ENCODE measurements at places on chromosomes 7 and 10.

DNA sequence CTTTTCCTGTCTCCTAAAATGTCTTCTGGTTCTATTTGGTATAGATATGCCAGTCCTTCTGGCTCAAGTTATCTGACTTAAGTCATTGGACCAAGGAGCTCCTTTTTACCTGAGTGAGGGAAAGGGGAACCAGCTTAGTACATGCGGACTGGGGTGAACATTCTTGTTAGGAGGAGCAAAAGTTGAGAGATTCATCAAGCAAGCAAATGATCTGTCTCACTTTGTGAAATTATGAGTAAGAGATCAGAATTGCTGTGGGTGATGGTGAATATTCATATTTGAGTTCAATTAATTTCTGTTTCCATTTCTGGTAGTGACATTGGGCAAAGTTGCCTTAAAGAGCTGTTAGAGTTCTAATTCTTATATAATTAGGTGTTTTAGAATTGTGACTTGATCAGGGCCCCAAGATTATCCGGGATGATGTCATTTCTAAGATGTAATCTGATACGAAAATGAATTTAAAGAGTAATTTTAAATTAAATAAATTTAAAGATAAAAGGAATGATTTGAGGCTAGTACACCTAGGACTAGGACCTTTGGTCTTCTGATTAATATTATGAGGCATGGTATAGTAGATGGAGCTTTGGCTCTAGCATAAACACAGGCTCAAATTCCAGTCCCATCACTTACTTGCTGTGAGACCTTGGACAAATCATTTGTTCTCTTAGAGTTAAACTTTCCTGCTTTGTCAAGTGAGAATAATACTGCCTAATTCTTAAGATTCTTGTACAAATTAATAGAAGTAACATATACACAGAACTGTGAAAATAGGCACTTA, 60.4 kb upstream of the STRIP2 start:
- no peak for DNase-seq

GRCh38 chr7:44145479-44145968, 4.4 kb upstream of the MYL7 start:
- DNase-seq = peak; percentile 14

DNA sequence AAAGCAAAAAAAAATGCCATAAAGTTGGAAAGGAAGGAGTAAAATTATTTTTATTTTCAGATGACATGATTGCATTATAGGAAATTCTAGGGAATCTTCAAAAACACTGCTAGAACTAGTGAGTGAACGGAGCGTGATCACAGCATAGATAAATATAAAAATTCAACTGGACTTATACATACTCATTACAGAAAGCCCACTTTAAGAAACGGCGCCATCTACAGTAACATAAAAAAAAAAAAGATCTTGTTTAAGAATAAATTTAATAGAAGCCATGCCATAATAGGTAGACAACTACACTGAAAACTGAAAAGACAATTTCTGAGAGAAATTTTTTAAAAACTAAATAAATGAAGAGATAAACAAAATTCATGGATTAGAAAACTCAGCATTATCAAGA, 623.1 kb upstream of the MGMT start:
- DNase-seq = no peak

- DNase-seq = no peak
These were observed 1672.9 kb downstream of the REEP3 start for GRCh38 chr10:65194126-65194525.

DNA sequence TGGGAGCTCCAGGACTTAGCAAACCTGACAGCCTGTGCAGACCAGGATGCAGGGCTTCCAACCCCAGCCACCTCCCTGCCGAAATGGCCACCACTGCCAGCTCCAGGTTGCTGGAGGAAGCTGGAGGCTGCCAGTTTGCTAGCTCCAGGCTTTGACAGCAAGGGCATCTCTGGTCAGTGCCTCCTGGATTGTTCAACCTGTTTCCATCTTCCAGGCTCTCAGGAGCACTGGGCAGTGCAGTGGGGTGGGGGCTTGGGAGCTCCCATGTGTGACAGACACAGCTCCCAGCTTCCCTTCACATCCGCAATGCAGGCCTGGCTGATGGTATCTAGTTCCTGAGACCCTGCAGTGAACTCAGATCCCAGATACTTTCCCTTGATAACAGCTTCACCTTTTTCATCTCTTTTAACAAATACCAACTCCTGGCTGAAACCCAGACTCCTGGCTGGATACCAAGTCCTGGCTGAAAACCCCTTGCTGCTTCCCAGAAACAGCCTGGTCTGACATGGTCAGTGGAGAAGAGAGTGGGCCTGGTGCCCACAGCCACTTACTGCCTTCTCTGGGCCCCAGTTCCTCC, 20.8 kb upstream of the RET start:
- DNase-seq = peak; percentile 0

GRCh38 chr10:99917963-99918825, 91.6 kb downstream of the DNMBP start:
- DNase-seq = no peak

- no peak for DNase-seq
These were observed 38.9 kb upstream of the CTBP2 start for GRCh38 chr10:125199270-125199669.

DNA sequence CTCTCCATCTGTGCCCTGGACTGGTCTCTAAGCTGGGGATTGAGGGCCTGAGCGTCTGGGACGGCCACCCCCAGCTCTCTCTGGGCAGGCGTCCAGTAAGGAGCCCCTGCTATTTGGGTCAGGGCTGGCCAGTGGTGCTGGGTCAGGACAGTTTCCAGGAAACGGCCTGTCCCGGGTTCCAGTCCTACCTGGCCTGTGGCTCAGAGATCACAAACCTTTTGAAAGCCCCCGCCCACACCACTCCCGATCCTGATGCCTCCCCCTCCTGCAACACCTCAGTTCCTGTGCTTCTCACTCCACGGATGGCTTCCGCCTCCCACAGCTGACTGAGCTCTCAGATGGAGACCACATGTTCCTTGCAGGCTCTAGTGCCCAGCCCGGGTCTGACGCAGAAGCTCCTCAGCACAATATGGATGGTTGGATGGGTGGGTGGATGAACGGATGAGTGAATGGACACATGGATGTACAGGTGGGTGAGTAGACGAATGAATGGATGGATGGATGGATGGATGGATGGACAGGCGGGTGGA, 91.7 kb upstream of the PDGFA start:
- no peak for DNase-seq

DNA sequence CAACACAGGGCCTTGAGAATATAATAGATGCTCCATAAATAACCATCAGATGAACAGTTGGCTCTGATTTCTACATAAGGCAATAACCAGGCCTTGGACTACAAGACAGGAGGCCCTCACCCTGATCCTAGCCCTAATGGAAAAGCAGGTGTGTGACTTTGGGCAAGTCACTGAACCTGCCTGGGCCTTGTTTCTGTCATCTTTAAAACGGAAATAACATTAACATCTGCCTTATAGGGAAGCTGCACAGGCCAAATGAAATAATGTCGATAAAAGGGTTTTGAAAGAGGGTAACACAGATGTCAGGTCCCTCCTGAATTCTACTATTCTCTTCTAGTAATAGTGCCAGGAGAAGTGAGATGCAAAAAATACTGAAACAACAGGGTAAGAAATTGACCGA, 20.7 kb downstream of the PIK3AP1 start:
- DNase-seq = no peak

- no peak for DNase-seq
These were observed at the start of gene KNDC1 for GRCh38 chr10:133159950-133160825. Gene KNDC1 (plus strand): TSS chr10:133160219. CDS start chr10:133160468, 249 bp downstream.

GRCh38 chr10:132320654-132321469, 11.1 kb upstream of the LRRC27 start:
- no peak for DNase-seq

DNA sequence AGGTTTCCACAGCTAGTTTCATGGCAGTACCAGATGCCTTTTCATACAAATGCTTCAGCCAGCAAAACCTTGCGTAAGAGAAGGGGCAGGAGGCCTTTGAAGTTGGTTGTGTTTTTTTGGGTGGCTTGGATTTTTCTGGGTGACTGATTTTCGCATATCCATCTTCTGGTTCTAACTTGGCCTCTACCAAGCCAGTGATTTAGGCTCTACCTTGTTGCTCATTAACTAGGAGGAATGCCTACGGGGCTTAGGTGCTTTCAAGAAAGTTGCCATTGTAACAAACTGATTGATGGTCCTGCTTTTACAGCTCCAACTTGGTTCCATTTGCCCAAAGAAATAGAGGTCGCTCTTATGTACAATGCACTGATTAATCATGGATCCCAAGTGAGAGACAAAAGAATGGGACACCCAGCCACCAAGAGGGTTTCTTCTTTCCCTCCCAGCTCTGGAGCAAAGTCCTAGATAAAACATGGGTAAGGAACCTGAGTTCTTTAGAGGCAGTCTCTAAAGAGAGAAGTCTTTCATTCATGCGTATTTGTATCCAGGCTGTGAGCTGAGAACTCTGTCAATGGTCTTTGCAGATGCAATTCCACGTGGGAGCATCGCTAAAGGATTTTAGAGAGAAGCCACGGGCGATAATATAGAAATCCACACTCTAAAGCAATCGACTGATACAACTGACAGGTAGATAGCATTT, 92.1 kb upstream of the FGFR2 start:
- no peak for DNase-seq

DNA sequence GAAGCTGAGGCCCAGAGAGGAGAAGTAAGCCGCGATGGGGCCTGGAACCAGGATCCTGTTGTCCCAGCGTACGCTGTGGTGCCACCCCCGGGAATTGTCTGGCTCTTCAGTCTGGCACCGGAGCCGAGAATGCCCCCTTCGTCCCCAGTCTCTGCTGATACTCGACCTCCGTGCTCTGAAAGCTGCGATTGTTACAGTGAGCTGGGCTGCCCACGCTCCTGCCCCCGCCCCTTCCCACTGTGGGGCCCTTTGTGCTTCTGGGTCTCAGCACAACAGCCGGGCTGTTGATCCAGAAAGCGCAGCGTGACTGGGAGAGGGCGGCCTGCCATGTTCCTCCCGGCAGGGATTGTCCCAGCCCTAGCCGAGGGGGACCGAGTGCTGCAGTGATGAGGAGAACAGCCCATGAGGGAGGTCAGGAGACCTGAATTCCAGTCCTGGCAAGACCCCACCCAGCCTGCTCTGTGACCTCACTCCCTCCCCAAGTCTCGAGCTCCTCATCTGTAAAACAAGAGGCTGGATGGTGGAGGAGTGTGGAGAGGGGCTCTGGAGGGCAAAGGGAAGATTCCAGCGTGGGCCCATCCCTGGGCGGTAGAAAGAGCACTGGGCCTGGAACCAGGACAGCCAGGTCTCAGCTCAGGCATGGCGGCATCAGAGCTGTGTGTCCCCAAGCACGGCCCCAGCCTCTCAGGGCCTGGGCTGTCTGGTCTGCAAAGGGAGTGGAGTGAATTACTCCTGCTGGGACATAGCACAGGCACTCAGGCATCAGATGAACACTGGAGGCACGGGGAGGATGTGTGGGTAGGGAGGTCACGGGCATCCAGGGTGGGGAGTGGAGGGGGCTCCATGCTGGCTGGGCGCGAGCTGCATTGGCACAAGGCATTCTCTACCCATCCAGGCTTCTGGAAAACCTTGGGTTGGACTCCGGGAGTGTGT, 43.6 kb downstream of the TSPAN15 start:
- DNase-seq = no peak

DNA sequence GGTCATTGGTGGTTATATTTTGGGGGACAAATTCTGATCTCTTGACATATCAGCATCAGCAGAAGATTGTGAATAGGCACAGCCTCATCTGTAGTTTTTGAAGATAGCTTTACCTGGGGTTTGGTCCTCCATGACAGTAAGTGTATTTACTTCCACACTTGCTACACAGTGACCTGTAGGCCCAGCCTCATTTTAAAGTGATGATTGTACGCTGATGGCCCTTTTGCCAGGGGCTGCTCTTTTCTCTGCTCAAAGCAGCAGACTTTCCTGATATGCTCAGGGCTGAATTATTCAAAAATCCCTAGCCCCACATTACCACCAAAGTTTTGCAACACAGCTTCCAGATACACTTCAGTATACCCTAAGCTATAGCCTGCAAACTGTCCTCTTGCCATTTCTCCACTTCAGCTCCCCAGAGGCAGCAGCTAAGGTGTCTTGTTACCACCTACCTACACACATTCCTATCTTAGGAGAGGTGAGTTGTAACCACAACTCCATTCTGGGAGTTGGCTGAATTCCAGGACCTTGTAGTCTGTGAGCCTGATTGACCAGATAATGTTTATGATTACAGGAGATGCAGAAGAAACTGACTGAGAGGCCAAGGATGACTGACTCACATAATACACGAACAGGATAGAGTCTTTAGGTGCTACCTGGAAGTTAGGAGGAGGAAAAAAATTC, 6.0 kb downstream of the ASB4 start:
- DNase-seq = no peak

DNA sequence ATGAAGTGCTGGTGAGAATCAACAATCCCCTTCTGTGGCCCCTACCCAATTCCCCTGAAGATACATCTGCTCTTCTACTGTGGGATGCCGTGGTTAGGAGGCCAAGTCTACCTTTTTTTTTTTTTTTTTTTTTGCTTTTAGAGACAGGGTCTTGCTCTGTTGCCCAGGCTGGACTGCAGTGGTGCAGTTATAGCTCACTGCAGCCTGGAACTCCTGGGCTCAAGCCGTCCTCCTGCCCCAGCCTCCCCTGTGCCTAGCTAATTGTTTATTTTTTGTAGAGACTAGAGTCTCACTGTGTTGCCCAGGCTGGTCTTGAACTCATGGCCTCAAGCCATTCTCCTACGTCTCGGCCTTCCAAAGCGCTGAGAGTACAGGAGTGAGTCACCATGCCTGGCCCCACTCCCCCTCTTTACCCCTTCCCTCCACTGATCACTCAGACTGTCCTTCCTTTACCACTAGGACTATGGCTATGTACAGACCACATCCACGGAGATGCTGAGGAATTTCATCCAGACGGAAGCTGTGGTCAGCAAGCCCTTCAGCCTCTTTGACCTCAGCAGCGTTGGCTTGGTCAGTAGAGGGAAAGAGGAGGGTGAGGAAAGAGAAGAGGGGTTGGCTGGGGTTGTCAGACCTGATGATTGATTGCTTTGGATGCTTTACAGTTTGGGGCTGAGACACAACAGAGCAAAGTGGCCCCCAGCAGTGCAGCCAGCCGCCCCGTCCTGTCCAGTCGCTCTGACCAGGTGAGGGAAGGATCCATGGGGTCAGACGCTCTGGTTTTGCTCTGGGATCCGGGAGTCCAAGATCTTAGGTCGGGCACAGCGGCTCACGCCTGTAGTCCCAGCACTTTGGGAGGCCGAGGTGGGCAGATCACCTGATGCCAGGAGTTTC, 1.8 kb downstream of the AP4M1 start:
- no peak for DNase-seq

- DNase-seq = no peak
These were observed 20.4 kb upstream of the TBRG4 start for GRCh38 chr7:45131891-45132290.

GRCh38 chr7:67251986-67252558, 255.4 kb downstream of the TYW1 start:
- DNase-seq = no peak

DNA sequence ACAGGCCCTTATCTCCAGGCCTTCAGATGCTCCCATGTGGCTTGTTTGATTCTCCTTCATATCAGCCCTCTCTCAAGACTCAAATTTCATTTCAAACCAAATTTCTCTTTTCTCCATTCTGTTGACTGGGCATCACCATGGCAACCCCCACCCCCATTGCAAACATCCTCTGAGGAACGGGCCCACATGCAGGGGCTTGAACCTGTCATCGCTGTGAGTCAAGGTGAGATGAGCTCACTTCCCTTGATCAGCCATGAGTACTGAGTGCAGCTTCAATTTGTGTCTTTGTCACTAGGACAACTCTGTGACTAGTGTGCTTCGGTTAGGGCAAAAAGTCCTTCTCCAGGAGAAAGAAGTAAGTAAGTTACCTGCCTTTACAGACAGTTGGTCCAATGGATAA, 41.9 kb downstream of the CALML3 start:
- DNase-seq = no peak

GRCh38 chr10:131257027-131257426, 54.5 kb downstream of the TCERG1L start:
- DNase-seq = no peak

- no peak for DNase-seq
These were observed 69.0 kb downstream of the HACD1 start for GRCh38 chr10:17548162-17548561.
